Stimulated activated CD4-positive, alpha-beta T cell treated with anti-CD3 and anti-CD28 coated beads, TNF-alpha, amount 100 ng/mL, for 1 hour (primary cell): ENCODE measurements at places on chromosomes 16 and 17.

DNA sequence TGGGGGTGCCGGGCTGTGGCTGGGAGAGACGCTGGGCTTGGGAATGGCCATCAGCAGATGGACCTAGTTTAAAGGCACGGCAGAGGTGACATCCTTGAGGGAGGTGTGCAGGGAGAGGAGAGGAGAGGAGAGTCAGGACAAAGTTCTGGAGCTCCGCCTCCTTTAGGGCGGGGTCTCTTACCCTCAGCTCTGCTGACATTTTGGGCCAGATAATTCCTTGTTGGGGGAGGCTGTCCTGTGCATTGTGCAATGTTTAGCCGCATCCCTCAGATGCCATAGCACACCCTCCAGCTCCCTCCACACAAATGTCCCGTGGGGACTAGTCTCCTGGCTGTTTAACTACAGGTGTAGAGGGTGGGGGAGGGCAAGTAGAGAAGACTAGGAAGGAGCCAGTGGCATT is 48.3 kb downstream of the ARHGAP23 start:
- no peak for DNase-seq

GRCh38 chr17:83106913-83107655 is 27.7 kb downstream of the METRNL start:
- DNase-seq, result no peak

DNA sequence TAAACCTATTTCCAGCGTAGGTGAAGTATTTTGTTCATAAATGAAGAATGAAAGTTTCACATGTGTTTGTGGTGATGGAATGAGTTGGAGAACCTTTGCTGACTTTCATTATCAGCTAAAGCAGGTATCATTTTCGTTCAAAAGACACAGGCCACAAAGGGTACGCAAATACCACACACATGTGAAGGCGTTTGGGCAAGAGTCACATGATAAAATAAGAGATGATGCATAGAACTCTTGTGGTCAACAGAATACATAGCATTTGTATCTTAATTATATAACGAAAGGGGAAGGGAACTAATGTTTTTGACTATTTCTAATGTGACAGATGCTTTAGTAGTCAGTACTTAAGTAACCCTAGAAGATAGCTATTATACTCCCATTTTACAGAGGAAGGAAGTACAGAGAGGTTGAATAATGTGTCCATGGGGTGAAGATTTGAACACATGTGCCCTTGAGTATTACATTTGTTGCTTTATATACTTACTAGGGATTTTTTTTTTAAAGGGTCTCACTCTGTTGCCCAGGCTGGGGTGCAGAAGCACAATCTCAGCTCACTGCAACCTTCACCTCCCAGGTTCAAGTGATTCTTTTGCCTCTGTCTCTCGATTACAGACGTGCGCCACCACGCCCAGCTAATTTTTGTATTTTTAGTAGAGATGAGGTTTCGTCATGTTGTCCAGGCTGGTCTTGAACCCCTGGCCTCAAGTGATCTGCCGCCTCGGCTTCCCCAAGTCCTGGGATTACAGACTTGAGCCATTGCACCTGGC is 4.8 kb downstream of the RPA1 start:
- DNase-seq, result no peak

- DNase-seq, result no peak
Measured at GRCh38 chr16:1105888-1106620, 10.0 kb upstream of the C1QTNF8 start.

GRCh38 chr16:76237471-76237870 is 39.7 kb upstream of the CNTNAP4 start:
- DNase-seq, result no peak

- DNase-seq, result peak; percentile 28
Measured at GRCh38 chr17:75633486-75634375, 497 bp downstream of the SMIM5 start.

DNA sequence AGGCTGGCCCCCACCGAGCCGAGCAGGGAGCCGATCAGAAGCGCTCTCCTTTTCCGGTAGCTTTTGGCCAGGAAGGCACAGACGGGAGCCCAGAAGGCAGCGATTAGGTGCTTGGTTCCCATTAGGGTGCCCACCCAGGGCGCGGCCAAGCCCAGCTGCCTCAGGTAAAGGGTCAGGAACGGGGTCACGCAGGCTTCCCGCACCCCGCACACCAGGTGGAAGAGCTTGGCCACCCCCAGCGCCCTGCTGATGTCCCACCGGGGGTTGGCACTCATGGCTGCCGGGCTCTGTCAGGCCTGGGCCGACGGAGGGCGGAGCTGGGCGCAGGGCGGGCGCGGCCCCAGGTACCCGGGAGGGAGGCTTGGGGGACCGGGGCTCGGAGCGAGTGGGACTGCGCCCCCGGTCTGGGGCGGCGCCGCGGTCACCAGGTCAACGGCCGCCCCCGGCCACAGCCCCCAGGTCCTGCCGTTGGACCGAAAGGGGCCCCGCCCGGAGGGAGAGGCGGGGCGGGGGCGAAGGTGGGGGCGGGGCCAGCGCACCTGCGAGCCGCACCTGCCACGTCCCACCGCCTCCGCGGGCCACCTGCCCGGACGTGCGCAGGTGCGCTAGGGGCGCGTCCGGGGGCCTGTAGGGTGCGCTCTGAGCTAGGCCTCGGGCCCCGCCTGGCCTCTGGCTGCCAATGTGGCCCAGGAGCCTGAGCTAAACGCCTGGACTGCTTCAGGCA is at the start of gene MFSD6L:
Gene MFSD6L (minus strand): TSS at position 520 of the 724 bp plus-strand sequence. CDS start 245 bp downstream, at position 275.
- no peak for DNase-seq

DNA sequence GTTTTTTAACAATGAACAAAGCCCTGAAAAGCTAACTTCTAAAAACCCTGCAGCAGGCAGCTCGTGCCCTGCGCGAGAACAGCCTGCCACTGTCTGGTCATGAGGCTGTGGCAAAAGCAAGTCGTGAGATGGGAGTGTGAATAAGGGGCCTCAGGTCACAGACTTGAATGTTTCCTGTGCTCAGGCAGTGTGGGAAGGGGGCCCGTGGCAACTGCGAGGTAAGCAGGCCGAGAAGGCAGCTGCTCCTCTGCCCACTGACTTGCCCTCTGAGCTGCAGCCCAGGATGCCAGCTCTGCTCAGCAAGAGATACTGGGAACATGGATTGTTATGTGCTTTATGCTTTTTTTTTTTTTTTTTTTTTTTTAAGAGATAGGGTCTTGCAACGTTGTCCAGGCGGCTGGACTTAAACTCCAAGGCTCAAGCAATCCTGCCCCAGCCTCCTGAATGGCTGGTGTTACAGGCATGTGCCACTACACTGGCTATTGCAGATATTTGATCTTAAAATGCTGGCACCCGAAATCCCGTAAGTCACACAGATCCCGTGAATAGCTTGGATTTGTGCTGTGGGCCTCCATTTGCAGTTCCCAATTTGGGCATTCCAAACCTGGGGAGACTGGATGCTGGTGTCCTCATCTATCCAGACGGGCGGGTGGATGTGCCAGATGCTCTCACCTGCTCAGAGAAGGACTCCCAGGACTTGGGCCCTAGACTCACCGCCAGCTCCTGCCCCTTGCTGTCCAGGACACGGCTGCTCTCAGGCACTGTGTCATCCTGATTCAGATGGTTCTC is 44.0 kb downstream of the UBN1 start:
- DNase-seq, result no peak

DNA sequence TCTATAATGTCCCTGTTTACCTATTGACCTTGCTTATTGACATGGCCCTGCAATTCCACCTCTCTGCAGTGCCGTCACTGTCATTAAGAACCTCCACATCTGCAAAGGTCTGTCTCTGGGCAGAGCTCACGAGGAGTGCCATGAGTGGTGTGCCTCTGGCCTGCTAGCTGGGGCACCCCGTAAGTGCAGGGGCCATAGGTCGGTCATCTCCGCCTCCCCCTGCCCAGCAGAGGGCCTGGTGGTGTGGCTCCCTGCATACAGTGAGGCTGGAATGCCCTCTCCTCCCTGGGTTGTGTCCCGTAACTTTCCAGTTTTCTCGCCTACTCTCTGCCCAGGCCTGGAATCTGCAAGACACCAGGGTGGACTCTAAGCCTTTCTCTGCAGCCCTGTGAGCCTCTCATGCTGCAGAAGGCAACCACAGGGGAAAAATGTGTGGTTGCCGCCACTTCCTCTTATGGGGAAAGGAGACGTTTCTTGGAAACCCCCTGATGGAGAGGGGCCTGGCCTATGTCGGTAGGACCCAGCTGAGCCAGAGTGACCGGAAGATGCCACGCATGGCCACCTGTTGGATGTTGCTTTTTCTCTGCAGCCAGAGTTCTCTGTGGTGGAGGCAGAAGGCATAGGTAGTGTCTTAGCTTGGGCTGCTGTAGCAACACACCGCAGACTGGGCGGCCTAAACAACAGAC is 2.7 kb upstream of the SNX20 start:
- DNase-seq, result no peak

GRCh38 chr17:34006126-34006525 is 249.0 kb upstream of the CCL2 start:
- DNase-seq, result no peak

- DNase-seq, result no peak
Measured at GRCh38 chr17:61205401-61205800, 194.2 kb upstream of the TBX2 start.

DNA sequence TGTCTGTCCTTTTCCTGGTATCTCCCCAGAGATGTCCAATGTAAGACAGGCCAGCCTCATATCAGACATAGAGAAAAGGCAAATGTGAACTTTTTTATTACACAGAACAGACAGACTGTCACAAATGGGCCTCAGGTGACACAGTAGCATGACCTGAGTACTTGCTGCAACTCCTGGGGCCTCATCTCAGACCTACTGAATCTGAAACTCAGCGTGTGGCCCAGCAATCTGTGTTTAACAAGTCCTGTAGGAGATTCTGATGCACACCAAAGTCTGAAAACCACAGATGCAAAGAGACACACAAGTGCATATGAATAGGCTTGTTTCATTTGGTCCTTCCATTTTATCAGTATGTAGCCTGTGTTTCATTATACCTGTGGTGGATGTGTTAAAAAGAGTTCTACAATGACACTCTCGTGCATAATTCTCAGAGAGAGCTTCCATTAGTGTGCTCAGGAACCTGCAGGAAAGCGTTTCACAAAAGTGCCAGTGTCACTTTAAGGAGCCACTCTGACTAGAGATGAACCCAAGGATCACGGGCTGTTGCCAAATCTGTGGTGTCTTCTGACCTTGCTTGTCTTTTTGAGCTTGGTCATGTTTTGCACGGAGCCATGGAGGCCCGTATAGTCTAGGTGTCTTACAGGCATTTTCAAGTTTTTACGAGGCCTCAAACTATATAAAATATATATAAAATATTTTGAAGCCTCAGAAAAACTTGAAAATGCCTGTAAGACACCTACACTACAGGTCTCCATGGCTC is 33.8 kb upstream of the NF1 start:
- no peak for DNase-seq

- DNase-seq, result no peak
Measured at GRCh38 chr16:56115817-56116576, 75.3 kb upstream of the GNAO1 start.

- DNase-seq, result no peak
Measured at GRCh38 chr16:68800257-68800875, 43.0 kb upstream of the TANGO6 start.

DNA sequence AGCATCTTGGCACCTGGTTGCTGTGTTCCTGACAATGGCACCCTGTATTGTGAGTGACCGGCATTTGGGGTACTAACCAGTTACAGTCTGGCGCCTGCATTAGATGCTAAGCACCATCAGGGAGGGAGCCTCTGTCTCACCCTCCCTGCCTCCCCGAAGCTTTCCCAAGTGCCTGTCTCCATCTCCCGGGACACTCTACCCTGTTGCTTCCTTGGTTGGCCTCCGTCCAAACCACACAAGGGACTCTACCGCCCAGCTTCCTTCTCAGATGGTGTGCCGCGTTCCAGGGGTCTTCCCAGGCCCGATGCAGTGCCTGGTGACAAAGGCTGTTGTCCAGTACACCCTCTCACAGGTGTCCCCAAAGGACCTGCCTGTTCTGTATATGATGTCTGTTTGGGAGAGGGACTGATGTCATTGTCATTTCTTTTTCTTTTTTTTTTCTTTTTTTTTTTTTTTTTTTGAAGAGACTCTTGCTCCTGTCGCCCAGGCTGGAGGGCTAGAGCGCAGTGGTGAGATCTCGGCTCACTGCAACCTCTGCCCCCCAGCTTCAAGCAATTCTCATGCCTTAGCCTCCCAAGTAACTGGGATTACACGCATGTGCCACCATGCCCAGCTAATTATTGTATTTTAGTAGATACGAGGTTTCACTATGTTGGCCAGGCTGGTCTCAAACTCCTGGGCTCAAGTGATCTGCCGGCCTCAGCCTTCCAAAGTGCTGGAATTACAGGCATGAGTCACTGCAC is 6.7 kb downstream of the SNN start:
- DNase-seq, result no peak

DNA sequence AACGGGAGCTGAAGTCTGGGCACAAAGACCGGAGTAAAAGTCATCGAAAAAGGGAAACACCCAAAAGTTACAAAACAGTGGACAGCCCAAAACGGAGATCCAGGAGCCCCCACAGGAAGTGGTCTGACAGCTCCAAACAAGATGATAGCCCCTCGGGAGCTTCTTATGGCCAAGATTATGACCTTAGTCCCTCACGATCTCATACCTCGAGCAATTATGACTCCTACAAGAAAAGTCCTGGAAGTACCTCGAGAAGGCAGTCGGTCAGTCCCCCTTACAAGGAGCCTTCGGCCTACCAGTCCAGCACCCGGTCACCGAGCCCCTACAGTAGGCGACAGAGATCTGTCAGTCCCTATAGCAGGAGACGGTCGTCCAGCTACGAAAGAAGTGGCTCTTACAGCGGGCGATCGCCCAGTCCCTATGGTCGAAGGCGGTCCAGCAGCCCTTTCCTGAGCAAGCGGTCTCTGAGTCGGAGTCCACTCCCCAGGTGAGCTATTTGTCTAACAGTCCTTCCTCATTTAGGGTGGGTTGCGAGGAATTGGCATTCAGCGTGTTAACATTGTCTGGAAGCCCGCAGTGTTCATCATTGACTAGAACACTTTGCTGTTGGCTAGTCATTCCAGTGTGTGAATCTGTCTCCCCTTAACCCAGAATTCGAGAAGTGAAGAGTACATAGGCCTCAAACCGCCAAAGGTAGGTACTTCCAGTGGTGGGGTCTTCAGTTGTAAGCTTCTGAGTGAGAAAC is 1.5 kb downstream of the CDK12 start:
- no peak for DNase-seq

DNA sequence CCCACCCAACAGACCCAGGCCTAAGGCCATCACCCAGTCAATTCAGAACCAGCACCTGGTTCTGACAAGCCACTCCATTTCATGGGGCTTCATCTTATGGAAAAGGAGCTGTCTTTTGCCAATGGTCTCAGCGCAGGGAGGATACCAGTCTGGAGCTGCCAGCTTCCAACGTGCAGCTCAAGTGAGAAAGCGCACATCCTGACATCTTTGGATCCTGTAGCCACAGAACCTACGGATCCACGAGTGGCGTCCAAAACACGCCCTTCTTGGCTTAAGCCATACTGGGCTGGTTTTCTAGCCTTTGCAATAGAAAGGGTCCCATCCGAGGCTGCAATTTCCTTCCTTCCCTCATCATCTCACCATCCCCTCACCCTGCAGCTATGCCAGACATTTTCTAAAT is 101.8 kb downstream of the GAS7 start:
- no peak for DNase-seq

GRCh38 chr16:11093572-11094074 is 149.3 kb downstream of the CLEC16A start:
- no peak for DNase-seq
